ENCODE measurements at places on chromosomes 5 and 9.
A peak's percentile ranks its signal among the peaks of the same experiment; 100 is the strongest.

GRCh38 chr5:131379723-131380122 is 115.9 kb downstream of the CDC42SE2 start:
- peak; percentile 88 for DNase-seq

GRCh38 chr9:99013550-99013949 is 69.8 kb downstream of the COL15A1 start:
- DNase-seq: peak; percentile 3

- DNase-seq: no peak
Measured at GRCh38 chr5:107814183-107814827, 143.6 kb upstream of the EFNA5 start.

DNA sequence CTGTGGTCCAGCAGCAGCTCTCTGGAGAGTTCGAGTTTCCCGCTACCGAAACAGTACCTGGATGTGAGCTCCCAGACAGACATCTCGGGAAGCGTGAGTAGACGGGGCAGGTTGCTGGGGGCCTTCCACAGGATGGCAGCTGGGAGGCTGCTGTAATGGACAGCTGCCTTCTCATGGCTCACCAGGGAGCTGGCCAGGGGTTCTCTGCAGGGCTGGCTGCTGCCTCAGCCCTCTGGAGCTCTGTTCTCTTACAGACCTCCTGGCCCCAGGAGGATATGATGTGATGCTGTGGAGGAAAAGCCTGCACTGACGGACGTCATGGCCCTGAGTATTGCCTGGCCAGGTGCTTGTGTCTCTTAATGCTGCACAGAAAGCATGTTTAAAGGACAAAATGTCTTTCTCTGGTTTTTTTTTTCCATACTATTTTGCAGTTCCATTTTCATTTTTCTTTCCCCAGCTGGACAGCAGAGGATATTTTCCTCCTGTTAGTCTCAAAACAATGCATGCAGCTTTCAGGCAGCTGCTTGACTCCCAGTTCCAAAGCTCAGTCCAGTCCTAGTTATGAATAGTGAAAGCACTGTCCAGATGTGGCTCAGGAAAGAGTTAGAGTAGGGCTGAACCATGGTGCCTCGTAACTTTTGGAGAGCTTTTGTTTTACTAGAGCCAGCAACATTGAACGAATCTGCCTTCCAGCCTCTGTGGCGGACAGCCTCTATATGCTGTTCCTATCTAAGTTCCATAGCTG is 77.5 kb upstream of the RARS1 start:
- no peak for DNase-seq

DNA sequence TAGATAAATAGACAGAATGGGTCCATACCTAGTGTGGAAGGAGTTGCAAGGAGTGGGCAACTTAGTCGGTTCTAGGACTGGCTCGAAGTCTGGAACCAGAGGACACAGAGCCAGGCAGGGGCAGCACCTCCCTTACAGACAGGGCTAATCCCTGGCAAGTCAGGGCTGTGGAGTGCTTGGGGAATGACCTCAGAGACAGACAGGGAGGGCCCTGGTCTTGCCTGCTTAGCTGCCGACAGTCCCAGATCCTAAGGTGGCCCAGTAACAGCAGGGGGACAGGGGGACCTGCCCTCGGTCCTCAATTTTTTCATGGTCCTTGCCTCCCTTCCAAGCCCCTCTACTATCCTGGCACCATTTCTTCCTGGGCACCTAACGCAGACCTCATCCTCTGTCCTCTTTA is 222.4 kb upstream of the TNC start:
- no peak for DNase-seq

DNA sequence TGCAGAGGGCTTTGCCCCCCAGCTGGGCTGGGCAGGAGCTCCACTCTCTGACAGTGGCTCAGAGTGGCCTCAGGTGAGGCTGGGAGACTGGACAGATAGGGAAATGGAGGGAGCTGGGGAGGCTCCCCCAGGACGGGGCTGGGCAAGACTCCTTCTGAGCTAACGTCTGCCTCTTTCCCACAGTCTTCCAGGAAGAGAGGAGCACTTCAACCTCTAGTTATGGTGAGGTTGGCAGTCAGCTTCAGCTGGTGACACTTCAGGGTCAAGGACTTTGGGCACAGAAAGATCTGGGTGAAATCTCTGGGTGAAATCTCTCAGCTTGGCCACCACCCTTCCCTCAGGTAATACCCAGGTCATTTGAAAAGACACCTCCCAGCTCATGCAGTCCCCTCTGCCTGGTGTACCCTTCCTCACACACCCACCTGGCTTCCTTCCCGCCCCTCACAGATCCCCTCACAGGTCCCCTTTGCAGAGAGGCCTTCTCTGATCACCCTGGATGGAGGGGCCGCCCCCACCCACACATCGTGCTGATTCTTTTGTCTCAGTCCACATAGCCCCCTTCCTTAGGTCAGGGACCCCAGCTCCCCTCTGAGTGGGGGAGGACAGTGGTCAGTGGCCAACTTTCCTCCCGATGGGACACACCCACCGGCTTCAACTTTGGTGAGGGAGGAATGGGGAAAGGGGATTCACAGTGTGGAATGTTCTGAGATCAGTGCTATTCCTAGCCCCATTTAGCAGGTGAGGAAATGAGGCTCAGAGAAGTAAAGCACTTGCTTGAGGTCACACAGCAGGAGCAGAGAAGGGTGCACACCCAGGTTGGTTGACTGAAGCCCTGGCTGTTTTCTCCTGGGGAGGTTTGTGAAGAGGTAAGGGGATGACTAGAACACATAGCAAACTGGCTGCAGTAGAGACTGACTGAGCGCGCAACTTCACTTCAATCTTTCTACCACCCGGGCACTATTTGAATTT is 15.8 kb upstream of the NEURL1B start:
- no peak for DNase-seq

DNA sequence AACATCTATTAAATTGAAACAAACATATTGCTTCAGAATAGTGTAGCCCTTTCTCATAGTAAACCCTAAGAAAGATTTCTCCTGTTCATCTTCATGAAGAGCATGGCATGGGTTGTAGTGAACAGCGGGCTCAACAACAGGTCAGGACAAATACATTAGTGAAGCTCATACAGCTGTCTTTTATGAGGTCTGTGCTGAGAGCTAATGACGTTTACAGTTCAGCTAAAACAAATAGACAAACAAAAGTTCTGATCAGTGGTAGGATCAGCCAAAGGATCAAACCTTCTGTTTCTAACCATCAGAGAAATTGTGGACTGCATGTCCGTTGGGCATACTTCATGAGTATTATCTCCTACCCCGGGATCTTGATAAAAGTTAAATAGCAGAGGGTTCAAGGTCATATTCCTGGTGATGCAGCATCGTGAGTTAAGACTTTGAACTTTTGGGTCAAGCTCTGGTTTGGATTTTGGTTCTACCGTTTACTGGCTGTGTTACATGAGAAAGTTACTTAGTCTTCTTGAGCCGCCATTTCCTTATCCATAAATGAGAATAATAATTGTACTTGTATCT is 37.9 kb downstream of the ACO1 start:
- no peak for DNase-seq

DNA sequence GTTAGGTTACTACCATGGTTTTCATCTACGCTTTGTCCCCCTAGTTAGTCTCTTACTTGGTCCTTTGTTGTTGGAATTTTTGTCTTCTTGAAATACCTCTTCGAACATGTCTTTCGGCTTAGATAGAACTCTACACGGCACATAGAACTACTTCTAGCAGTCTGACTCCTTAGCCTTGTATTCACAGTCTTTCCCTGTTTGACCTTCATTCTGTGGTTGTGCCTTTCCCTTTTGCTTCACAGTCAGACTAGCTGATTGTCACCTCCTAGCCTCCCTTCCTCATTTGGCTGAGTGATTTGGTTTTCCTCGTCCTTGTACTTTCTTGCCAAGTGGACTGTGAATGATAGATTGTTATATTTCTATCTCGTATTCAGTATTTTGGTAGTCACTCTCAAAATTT is 10.7 kb downstream of the SMAD5 start:
- DNase-seq: no peak

- DNase-seq: no peak
Measured at GRCh38 chr9:14321517-14322130, 7.7 kb upstream of the NFIB start.

GRCh38 chr5:172496671-172497371 is 42.5 kb upstream of the SH3PXD2B start:
- no peak for DNase-seq

DNA sequence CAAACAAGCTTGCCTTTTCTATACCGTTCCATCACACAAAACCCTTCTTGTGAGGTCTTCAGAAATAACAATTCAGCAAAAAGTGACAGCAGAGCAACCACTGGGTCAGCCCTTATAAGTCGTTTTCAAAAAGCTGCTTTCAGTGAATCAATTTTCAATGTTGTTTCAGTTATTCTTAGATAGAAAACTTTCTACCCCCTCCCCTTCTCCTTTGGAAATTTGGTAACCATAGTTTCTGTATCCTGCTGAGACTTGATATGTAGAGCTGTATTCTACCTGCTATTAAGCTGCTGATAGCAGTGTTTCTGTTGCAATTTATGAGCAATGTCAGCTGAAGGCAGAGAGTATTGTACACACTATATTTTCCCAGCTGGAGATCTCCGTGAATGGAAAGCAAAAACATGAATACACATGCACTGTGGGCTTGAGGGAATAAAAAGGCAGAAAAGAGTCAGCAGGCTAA is 75.7 kb downstream of the ZNF608 start:
- DNase-seq: no peak

GRCh38 chr9:37942621-37943344 is 38.9 kb upstream of the SLC25A51 start:
- DNase-seq: no peak

DNA sequence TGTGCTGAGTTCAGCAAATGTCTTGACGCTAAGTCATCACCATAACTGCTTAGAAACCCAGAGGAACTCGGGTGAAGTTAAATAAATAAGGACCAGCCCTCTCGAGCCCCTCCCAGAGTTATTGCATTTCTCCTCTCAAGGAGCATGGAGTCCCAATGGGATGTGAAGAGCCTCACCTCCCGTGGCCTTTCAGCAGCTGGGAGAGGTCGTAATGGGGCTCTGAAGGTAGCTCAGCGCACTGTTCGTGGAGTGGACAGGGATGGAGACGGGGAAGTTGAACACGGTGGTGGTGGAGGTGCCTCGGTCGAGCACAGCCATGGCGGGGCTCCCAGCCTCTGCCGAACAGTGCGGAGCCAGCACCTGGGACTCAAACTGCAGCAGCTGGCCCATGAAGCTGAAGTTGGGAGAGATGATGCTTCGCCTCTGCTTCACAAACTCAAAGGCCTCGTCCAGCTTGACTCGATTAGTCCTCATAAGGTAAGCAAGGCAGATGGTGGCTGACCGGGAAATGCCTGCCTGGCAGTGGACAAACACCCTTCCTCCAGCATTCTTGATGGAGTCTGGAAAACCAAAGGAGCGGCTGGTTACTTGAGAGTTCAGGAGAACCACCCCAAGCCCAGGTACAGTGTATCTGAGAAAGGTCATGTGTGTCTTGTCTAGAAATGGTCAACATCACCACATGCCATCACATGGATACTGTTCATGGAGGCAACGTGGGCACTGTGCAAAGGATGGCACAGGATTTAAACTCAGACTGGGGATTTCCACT is 2.2 kb downstream of the DUSP1 start:
- DNase-seq: peak; percentile 66

- no peak for DNase-seq
Measured at GRCh38 chr5:120528609-120529008, 64.5 kb downstream of the PRR16 start.

GRCh38 chr9:81191222-81191621 is 498.1 kb downstream of the TLE1 start:
- DNase-seq: no peak

GRCh38 chr9:98580956-98581355 is 127.8 kb downstream of the GABBR2 start:
- DNase-seq: no peak

- no peak for DNase-seq
Measured at GRCh38 chr9:115171921-115172388, 54.0 kb upstream of the TNC start.

- DNase-seq: no peak
Measured at GRCh38 chr5:178793151-178793550, 62.7 kb upstream of the ZNF354A start.

GRCh38 chr9:93684806-93685543 is 108.6 kb downstream of the PHF2 start:
- no peak for DNase-seq
